Left cardiac atrium (tissue), 4 donors: ENCODE measurements at places on chromosomes 6 and 20. TPM values are rescaled to one million over a fixed set of nuclear protein-coding genes. Genes with fewer than 3 reads are reported as not detected.

Gene RBBP9
- 5.1 TPM for total RNA-seq

Gene SLC35F1
- total RNA-seq, result 0.81 TPM

Gene SRSF12
- 0.09 TPM for total RNA-seq

Gene EPPIN
- 0.68 TPM for total RNA-seq

Gene ANKRD6
- total RNA-seq, result 9.1 TPM

Gene PTK6
- total RNA-seq, result 0.29 TPM

Gene TOMM34
- 10.5 TPM for total RNA-seq

Gene MEP1A
- total RNA-seq, result not detected

Gene HLA-DRA
- total RNA-seq, result 151 TPM

Gene NAPB
- 7.2 TPM for total RNA-seq

Gene HSPA1L
- total RNA-seq, result 1.1 TPM

Gene WTAP
- total RNA-seq, result 57.4 TPM

Gene RAB44
- total RNA-seq, result 0.05 TPM
